ENCODE measurements at places on chromosomes 11 and 22.

GRCh38 chr11:59754859-59755700 is at the start of gene STX3:
Gene STX3, plus strand, starts transcription at chr11:59755376. Its CDS starts 230 bp downstream, at chr11:59755606.
- DNase-seq = peak; percentile 31

GRCh38 chr11:6635082-6635932 is 16.1 kb upstream of the TPP1 start:
- no peak for DNase-seq

DNA sequence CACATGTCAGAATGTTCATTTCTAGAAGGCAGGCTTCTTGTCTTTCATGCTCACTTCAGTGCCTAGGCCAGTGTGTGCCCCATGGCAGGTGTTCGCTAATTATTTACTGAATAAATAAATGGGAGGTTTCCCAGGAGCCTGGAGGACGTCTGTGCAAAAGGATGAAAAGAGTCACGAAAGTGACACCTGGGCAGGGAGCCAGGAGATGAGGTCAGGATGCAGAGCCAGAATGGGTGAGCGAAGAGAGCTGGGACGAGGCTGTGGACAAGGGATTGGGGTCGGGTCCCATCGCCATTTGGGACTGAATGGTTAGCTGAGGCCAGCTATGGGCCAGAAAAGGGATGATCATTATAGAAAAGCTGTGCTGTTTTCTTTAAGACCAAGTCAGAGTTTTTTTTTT is 560.4 kb downstream of the TBC1D22A start:
- DNase-seq = no peak

GRCh38 chr22:43570531-43571165 is 158.8 kb downstream of the MPPED1 start:
- no peak for DNase-seq

DNA sequence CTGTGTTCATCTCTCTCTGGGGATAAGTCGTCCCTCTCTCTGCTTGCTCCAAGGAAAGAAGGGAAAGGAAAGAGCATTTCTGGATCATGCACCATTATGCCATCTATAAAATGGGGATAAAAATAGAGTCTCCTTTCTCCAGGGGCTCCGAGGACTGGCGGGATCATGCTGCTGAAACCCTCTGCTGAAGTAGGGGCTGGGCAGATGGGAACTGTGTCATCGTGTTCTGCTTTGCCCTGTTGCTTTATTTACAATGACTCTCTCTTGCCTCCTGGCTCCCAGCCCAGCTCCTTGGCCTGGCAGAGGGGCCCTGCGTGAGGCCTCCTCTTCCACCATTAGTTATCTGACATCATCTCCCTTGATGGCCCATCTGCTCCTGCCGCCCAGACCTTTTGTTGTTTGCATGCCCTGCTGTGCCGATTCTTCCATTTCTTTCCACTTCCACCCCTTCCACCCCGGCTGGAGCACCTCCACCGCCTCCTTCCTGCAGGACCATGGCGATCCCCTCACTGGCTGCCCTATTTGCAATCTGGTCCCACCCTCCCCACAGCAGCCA is 200.9 kb downstream of the MYO18B start:
- DNase-seq = no peak

- DNase-seq = no peak
Measured at GRCh38 chr22:31477329-31477728, 12.3 kb downstream of the EIF4ENIF1 start.

- no peak for DNase-seq
Measured at GRCh38 chr11:76327202-76327601, 53.7 kb downstream of the THAP12 start.

DNA sequence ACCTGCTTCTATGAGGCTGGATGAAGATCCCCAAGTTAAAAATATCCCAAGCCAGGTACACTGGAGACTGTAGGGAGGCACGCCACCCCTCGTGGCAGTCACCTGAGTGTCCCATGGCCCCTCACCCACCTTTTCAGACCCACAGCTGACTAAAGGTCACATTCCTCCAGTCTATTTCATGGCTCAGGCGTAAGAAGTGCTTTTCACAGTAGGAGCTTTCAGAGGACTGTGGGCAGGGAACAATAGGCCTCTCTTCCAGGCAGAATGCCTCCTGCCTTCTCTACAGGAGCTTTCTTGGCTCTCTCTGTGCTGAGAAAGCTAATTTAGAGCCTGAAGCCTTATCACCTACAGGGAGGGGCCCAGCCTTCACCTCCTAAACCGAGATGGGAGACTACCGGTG is 73.8 kb downstream of the C11orf58 start:
- no peak for DNase-seq

- no peak for DNase-seq
Measured at GRCh38 chr11:94597896-94598295, 30.7 kb downstream of the PIWIL4 start.

- no peak for DNase-seq
Measured at GRCh38 chr11:78380615-78381051, 37.0 kb downstream of the GAB2 start.

DNA sequence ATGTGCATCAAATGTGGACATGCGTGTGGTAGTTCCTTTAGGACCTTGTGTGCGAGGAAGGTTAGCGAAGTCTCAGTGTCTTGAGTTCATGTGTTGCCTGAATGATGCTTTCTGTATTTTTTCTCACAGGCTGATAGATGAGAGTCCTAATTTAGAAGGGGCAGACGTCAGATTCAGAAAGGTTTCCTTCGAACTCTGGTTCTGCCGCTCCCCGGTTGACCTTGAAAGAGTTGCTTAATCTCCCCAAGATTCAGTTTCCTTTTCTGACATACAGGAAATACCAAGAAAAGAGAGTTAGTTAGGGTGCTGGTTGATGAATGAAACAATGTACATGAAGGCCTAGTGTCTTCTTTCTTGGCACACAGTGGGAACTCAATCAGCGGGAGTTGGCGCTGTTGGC is 35.9 kb upstream of the TTC12 start:
- no peak for DNase-seq

GRCh38 chr22:36329254-36330078 is 58.3 kb downstream of the MYH9 start:
- DNase-seq = peak; percentile 62

GRCh38 chr11:86138958-86139357 is 70.1 kb upstream of the PICALM start:
- DNase-seq = no peak

DNA sequence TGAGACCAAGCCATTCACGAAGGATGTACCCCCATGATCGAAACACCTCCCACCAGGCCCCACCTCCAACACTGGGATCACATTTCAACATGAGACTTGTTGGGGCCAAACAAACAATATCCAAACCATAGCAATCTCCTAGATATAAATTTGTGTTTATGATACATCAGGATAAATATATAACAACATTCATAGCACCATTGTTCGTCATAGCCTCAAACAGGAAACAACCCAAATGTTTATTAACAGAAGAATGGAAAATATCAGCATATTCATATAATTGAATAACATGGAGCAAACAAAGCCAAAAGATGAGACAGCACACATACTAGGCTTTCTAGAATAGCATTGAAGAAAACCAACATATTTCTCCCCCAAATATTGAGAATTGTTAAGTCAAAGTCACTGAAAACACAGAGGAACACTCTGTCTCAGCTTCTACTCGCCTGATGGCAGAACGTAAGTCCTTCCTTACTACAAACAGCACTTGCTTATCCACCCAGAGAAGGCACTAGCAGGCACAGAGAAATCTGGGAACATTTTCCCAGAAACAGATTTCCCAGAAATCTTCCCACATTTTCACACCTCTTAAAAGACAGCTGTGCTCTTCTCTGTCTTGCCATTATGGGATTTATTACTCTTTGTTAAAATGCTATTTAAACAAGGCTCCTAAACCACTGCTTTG is 8.1 kb upstream of the GDPD4 start:
- no peak for DNase-seq

DNA sequence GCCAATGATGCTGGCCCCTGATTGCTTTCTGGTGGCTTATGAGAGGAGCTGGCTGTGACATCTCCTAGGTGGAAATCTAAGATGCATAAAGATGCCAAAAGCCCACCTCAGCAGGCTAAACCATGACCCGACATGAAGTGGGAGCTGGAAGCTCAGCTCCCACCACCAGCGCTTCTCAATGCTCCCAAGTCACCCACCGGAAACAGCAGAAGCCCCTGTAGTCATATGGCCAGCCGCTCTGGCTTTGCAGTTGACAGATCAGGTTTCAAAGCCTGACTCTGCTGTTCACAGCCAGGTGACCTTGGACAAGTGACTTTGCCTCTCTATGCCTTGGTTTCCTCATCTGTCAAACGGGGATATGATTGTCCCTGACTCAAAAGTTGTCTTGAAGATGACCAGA is 29.1 kb upstream of the ANO1 start:
- no peak for DNase-seq

DNA sequence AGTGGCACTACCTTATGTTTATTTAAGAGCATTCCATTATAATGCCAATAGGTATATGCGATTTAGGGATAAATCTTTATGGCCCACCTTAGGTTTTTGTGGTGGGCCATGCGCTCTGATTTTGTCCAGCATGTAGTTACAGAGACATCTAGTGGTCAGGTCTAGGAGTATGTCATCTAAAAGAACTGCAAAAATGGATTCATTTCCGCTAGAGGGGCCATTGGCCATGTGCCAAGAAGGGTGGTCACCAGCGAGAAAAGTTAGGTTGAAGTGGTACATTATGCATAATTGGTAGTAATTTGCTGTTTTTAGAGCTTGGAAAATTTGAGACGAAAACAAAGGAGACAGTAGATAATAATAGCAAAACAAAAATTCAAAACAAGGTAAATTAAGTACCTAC is 27.7 kb downstream of the LRRC4C start:
- DNase-seq = no peak

- no peak for DNase-seq
Measured at GRCh38 chr11:74276581-74276980, 34.9 kb downstream of the P4HA3 start.

GRCh38 chr11:10572533-10572932 is 4.1 kb upstream of the LYVE1 start:
- no peak for DNase-seq

DNA sequence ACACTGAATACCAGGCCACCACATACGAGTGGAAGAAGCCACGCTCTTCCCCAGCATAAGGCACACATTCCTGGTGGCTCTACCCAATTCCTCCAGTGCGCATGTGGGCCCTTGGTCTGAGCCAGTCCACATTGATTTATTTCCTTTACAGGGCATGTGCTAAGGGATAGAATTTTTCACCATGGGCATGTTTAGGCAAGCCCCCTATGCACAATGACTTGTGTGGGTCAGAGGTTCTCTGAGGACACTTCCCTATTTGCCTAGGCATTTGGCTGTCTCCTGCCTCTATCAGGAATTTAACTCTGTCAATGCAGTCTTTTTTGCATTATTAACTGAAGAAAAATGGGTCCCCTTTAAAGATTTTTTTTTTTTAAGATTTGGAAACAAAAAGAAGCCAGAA is 718.1 kb downstream of the NTM start:
- DNase-seq = no peak

GRCh38 chr11:5364214-5364613 is 12.9 kb downstream of the OR51B6 start:
- DNase-seq = no peak

DNA sequence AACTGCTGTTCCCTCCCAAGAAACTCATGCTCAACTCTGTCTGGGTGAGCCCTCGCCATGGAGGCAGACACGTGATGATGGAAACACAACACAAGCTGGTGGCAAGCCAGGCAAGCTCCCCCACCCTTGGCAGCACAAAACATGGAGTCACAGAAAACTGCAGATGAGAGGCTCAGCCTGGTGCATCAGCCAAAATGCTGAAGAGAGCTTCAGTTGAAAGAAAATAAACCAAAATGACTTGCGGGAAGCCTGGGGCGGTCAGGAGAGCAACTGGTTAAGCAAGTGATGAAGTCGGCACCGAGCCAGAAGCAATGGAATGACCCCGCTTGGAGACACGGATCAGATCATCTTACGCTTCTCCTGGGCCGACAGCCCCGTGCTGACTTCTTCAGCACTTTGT is 68.3 kb downstream of the C11orf58 start:
- no peak for DNase-seq

- no peak for DNase-seq
Measured at GRCh38 chr11:105372206-105372605, 232.6 kb upstream of the CARD18 start.
